ENCODE measurements at places on chromosomes 16 and 17.

DNA sequence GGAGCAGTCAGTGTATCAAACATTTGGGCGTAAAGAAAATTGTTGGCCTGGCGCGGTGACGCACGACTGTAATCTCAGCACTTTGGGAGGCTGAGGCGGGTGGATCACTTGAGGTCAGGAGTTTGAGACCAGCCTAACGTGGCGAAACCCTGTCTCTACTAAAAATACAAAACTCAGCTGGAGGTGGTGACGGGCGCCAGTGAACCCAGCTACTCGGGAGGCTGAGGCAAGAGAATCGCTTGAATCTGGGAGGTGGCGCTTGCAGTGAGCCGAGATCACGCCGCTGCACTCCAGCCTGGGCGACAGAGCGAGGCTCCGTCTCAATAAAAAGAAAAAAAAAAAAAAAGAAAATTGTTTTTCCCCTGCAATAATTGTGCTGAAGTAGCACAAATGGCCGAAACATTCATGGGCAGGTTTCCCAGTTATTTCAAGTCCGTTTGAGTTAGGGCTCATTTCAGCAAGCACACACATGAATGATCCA, 1.4 kb downstream of the GCSH start:
- DNase-seq: no peak

- no peak for DNase-seq
Observed at GRCh38 chr17:2090804-2091534, 36.1 kb downstream of the HIC1 start.

DNA sequence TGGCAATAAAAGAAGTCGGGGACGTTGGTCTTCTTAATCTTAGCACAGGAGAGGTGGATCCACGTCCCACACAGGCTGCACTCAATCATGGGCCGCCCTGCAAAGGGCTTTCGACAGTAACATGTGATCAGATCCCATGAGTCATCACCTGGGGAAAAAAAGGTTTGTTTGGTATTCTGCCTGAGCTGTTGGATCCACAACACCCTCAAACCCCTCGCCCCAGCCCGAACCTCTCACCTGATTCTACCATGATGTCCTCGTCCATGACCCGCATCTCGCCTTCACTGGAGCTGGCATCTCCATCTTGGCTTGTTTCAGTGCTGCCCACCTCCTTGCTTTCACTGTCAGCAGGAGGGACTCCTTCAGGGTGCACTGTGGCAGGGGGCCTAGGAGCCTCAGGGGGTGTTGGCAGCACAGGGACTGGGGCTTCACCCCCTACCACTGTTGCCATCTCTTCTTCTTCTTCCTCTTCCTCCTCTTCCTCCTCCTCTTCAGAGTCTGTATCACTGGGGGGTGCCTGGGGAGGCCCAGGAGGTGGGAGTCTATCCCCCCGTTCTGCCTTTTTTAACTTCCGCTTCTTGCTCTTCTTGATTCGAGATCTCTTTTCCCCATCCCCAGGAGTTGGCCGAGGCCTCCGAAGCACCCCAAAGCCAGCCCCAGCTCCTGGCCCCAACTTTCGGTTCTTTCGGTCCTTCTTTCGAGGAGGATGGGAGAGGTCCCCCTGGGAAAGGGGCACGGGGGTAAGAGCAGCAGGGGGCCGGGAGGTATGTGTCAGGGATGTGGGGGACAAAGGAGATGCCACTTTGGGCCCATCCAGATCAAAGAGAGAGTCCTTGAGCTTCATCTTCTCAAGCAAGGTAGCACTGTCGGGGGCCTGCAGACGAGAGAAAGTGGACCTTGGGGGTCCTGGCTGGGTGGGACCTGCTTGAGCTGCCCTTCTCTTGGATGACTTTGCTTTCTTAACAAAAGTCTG, 1.7 kb upstream of the DVL2 start:
- no peak for DNase-seq

DNA sequence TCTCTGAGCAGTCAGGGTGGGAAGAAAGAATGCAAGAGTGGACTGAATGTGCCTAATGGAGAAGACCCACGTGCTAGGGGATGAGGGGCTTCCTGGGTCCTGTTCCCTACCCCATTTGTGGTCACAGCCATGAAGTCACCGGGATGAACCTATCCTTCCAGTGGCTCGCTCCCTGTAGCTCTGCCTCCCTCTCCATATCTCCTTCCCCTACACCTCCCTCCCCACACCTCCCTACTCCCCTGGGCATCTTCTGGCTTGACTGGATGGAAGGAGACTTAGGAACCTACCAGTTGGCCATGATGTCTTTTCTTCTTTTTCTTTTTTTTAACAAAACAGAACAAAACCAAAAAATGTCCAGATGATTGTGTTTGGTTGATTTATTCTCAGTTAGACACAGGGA, 14.1 kb downstream of the IGFBP4 start:
- DNase-seq: no peak

DNA sequence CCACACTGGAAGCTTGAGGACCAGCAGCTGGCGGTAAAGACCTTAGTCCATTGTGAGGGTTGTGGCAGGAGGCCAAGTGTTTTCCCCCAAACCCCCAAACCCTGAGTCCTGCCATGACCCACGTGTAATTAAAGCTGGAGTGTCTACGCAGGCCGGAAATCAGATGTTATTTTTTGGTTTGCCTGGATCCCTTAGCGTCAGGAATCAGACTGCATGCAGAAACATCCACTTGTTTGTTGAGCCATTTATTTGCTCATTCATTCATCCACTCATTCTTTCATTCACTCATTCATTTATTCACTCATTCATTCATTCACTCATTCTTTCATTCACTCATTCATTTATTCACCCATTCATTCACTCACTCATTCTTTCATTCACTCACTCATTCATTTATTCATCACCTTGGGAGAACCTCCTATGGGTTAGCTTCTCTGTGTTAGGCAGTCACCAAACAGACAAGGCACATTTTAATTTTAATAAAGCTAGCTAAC, 313.1 kb downstream of the MAF start:
- DNase-seq: no peak

GRCh38 chr16:83895942-83896341, 3.0 kb upstream of the MLYCD start:
- no peak for DNase-seq

DNA sequence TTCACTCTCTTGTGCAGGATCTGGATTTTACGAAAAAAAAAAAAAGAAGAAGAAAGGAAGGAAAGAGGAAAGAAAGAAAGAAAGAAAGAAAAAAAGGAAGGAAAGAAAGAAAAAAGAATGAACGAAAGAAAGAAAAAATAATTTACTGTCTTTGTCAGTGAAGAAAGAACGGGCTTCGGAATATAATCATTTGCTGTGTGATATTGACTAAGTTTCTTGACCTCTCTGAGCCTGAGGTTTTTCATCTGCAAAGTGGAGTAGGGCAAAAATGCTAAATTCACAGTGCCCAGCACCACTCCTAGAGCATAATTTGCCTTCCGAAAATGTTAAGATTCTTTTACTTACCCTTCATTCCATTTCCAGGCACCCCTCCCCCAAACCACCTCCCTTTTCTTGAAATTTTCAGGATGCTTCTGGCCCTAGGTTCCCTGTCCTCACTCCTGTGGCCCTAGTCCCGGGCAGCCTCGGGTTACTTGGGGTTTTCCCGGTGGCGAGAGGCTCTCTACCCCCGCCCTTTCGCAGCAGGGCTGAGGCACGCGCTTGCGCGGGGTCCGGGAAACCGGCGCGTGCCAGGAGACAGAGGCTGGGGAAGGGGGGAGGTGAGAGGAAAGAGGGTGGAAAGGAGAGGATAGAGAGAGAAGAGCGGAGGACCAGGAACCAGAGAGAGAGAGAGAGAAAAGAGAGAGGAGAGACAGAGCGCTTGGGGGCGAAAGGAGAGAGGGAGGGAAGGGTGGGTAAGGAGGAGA, at the start of gene CNTNAP1:
CNTNAP1 (plus strand) TSS at position 556 of the 746 bp plus-strand sequence. CDS start 299 bp downstream, outside the sequence.
- no peak for DNase-seq

- no peak for DNase-seq
Observed at GRCh38 chr16:11183951-11184350, 72.1 kb downstream of the SOCS1 start.

GRCh38 chr17:36468903-36469635, 17.4 kb upstream of the ZNHIT3 start:
- DNase-seq: no peak

- no peak for DNase-seq
Observed at GRCh38 chr17:74134991-74135390, 68.5 kb upstream of the RPL38 start.

GRCh38 chr17:4247361-4247970, 16.3 kb downstream of the ANKFY1 start:
- no peak for DNase-seq

DNA sequence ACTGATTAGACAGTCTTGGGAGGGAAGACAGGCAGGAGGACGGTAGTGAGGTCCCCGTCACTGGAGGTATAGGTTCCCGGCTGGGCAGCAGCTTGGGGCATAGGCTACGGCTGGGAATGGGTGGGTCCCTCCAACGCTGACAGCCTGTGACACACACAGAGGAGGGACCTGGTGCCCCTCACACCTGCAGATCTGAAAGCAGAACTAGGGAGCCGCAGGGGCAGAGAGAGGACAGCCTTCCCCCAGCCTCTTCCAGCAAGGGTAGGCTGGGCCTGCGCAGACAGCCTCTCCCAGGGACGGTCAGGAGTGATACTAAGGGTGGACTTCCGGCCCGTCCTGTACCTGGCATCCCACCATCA, 2.0 kb downstream of the P2RX1 start:
- peak; percentile 60 for DNase-seq

DNA sequence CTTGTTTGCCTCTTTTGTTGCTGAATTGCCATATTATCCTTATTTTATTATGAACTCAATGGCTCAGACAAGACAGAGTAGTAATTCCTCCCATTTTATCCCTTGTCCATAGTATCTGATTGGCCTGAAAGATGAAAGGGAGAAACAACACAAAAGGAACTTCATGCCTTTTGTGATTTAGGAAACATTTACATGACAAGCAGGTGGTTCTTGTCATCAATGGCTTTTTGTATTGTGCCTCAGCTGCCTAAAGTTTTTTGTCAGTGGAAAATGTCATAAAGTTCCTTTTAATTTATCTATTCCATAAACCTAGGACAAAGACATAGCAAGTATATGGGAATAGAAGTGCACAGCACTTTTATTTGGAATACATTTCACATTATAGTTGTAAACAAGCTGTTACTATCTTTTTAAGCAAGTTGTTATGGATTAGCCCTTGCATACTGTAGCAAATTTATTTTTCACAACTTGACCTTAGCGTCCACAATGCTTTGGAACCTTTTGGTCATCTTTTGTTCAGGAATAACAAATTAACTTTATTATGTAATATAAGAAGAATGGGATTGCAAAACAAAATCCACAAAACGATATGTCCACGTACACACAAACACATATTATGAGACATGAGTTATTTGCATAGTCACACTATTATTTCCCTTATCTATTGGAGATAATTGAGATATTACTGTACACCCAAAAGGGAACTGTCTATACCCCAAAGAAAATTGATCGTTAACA, 12.4 kb upstream of the MPHOSPH6 start:
- DNase-seq: no peak

DNA sequence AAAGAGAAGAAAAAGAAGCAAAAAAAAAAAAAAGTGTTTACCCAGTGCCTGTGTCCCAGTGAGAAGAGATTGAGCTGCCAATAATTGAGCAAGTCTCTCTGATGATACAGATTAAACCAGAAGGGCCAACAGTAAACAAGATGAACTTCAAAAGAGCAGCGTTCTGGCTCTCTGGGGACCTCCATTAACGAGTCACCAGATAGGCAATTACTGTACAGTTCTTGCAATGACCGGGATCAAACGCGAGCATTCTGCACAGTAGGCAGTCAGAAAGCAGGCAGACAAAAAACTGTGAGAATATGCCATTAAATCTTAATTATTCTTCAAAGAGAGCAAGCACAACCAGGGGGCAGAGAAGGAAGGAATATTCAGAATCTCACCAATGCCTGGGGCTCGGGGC, 626.1 kb downstream of the TMEM114 start:
- DNase-seq: no peak

- no peak for DNase-seq
Observed at GRCh38 chr16:68035227-68035626, 12.1 kb downstream of the DUS2 start.

GRCh38 chr17:51279183-51279582, 18.8 kb downstream of the UTP18 start:
- DNase-seq: no peak

- no peak for DNase-seq
Observed at GRCh38 chr16:8861563-8862308, 7.1 kb downstream of the CARHSP1 start.

DNA sequence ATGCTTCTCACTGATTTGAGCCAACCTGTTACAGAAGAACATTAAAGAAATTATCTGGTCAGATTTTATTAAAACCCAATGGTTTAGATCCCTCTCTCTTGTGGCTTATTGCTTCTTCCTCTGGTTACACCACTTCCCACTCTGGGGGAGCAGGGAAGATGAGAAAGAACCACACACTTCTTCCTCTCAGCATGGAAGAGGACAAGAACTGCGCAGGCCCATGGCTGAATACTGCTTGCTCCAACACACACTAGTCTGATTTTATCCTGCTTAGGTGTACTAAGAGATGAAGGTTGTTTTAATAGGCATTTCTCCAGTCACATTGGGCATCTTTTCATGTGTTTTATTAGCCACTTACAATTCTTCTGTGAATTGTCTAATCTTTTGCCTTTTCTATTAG, 27.6 kb downstream of the MAP3K3 start:
- no peak for DNase-seq

GRCh38 chr17:78341559-78342448, 18.1 kb downstream of the SOCS3 start:
- DNase-seq: no peak

- DNase-seq: no peak
Observed at GRCh38 chr16:88596483-88596882, 26.3 kb downstream of the ZC3H18 start.

DNA sequence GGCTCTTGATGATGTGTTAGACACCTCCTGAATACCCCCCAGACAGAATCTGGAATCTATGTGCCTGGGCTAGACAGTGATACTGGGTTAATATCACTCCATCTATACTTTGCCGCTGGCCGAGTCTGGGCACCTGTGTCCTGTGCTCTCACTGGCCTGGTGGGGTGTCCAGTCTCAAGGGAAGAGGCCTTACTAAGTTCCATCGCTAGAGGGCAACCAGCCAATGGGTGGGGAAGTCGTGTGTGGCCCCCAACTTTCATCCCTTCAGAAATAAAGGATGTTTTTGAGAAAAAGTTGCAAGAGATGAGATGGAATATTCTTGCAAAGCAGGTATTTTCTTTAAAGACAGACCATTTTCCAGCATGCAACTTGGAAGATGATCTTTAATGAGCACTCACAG, 1.6 kb upstream of the GLP2R start:
- no peak for DNase-seq

GRCh38 chr16:20320178-20320577, 7.1 kb downstream of the GP2 start:
- DNase-seq: no peak

Measured in GM12891 (cell line).